GM18507 (cell line): ENCODE measurements at places on chromosomes 5 and 9.

- no peak for DNase-seq
Observed at GRCh38 chr9:23736293-23736692, 89.7 kb downstream of the ELAVL2 start.

DNA sequence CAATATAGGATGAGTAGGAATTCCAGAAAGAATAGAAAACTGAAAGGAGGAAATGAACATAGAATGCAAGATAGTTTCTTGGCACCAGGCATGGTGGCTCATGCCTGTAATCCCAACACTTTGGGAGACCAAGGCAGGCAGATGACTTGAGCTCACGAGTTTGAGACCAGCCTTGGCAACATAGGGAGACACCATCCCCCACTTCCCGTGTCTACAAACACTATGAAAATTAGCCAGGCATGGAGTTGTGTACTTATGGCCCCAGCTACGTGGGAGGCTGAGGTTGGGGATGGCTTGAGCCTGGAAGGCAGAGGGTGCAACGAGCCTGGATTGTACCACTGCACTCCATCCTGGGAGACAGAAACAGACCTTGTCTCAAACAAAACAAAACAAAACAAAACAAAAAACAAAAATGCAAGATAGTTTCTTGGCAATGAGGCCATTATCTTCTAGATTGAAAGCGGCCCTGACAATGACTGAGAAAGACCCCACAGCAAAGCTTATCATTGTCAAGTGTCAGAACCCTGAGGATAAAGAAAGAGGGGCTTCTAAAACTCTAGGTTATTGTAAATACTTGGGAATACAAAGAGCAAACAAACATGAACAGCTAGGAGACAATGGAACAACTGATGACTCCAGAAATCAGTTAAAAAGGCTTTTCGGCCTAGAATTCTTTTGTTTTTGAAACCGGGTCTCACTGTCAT, 9.2 kb downstream of the SQSTM1 start:
- DNase-seq = no peak

DNA sequence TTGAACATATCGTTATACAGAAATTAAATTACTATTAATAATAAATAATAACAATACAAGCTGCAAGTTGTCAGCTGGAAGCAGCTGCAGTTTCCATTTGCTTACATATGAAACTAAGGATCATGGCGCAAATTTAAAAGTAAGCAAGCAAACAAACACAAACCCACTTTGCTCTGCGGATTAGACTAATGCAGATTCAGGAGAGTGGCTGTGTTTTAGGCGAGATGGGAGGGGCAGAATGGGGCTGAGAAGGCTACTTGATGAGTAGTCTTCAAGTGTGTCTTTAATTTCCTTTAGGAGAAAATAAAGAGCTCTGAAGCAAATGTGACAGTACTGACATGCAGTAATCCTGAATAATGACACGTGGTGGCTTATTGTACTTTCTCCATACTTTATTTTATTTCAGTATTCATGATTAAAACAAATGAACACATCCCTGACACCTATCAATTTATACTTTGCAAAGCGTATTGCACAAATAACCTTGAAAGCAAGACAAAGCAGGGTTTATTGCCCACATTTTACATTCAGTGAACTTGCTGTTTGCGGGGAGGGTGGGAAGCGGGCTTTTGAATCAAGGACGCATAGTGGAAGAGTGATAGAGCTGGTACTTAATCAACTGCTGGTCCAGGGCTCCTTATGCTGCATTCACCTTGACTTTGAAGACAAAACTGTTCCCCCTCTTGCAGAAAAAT, 221.4 kb upstream of the TRIM32 start:
- DNase-seq = no peak

DNA sequence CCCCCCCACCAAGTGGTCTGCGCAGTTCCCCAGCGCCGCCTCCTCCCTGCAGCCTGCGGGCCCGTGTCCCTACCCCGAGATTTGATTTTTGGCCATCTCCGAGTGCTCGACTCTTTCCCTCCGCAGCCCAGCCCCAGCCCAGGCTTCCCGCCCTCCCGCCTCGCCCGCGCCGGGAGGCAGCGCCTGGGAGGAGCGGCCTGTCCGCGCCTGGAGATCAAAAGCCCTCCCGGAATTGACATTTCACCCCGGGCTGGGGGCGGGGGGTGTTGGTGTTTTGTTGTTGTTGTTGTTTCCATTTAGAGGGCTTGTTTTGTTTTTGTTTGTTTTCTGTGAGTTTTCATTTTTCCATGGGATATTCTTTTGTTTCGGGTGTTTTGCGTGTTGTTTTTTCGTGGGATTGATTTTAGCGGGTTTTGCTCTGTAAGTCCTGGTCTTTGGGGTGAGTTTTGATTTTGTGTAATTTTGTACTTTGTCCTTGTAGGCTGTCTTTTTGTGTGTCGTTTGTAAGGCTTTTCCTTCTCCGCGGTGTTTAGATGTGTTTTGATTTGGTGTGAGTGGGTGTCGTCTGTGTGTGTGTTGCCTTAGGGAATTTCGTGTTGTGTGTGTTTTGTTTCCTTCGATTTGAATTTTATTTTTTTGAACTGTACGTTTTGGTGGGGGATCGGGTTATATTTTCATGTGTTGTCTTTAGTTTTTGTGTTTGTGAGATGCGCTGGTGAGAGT, 1.7 kb upstream of the PAX5 start:
- DNase-seq = no peak

- DNase-seq = no peak
Observed at GRCh38 chr9:125343518-125344275, 82.1 kb downstream of the GAPVD1 start.

DNA sequence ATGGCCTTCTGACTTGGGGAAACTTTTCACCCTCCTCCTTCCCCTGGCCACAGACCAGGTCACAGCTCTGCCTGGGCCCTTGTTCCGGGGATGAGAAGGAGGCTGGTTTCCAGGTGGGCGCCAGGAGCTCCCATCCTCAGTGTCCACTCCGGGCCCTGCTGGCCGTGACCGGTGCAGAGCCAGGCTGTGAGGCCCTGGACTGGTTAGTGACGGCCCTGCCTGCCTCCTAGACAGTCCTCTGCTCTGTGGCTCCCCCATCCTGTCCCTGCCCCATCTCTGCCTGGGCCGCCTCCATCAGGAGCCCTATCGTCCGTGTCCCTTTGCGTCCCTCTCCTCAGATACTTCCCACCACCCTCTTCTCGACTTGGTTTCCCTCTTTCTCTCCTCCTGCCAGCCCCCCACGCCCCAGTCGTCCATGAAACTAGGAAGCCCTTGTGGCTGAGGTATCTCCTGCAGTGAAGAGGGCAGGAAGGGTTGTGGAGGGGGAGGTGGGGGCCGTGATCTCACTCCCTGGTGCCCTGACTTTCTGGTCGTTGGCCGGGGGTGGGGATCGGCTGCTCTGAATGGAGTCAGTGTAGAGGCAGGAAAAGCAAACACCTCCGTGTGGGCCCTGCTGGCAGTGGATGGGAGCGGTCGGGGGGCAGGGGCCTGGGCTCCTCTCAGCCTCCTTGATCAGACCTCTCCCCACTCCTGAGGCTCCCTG, 15.4 kb upstream of the CERCAM start:
- DNase-seq = no peak
